ENCODE measurements at places on chromosomes 6 and 20.

DNA sequence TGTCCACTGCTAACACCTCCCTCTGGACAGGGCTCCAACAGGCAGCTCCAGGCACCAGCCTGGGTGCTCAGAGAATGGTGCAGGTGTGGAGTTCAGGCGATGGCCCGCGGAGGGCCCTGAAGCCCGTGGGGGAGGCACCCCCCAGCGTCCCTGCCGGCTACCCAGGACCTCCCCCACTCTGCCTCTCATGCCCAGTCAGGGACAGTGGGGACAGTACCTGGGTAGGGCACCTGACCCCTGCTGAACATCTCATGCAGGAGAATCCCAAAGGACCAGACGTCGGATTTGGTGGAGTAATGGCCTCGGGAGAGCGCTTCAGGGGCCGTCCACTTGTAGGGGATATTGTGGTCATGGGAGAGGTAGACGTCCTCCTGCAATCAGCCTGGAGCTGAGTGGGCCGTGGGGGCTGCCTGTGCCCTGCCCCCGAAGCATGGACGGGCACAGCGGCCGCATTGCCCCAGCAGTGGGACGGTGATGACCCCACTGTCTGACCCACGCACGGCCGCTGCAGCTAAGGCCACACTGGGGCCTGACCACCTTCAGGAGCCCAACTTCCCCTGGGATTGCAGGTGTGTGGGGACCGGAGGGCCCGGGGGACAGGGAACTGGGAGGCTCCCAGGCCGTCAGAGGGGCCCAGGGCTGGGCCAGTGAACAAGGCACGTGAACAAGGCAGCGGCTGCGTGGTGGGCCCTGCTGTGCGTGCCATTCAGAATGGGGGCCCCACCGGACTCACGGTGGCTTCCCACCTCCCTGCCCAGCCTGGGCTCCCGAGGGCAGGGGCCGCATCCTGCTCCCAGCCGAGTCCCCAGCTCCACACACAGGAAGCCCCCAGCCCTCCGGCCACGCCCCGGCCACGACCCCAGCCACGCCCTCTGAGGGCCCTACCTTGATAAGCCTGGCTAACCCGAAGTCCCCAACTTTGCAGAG lies 7.1 kb downstream of the PTK6 start:
- DNase-seq = no peak

DNA sequence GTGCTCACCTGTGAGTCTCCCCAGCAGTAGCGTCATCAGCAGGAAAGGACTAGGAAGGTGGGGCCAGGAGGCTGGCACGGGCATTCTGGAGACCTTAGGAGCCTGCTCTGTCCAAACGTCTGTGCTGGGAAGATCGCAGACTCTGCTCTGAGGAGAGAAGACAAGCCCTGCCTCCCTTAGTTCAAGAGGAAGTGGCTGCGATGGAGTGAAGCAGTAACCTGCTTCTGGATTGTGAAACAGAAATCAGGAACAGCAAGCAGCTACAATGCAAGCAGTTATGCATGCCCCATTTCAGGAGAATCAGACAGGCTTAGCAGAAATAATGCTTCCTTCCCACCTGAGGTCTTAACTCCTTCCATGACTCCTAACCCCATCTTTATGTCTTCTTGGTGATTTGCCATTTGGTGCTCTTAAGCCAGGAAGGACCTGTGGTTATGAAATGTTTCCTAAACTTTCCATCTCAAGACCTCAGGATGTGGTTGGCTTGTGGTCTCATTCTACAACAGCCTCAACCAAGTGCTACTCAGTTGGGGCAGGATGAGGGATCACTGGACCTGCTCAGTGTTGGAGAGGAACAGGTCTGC lies at the start of gene SIRPB1:
TSS of gene SIRPB1 (minus strand) at position 149 of the 584 bp plus-strand sequence. CDS start at position 84, 65 bp downstream.
- no peak for DNase-seq

- DNase-seq = no peak
These were observed 31.3 kb downstream of the CLIC5 start for GRCh38 chr6:45984347-45984746.

GRCh38 chr20:18987781-18988360 lies 174.3 kb downstream of the SCP2D1 start:
- DNase-seq = no peak

DNA sequence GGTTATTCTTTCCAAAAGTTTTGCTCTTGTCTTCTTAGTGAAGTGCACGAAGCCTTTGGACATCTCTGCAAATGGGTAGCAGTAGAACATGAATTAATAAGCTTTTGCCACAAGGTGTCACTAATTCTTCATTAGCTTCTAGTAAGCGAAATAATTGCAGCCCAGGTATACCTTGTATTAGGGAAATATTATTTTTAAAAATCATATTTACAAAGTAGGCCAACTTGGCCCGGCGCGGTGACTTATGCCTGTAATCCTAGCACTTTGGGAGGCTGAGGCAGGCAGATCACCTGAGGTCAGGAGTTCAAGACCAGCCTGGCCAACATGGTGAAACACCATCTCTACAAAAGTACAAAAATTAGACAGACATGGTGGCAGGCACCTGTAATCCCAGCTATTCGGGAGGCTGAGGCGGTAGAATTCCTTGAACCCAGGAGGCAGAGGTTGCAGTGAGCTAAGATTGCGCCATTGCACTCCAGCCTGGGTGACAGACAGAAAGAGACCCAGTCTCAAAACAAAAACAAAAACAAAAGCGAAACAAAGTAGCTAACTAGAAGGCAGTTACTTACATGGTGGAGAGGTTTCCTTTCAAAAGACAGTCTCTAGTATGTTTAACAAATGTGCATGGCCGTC lies 8.8 kb upstream of the RSPH3 start:
- no peak for DNase-seq

DNA sequence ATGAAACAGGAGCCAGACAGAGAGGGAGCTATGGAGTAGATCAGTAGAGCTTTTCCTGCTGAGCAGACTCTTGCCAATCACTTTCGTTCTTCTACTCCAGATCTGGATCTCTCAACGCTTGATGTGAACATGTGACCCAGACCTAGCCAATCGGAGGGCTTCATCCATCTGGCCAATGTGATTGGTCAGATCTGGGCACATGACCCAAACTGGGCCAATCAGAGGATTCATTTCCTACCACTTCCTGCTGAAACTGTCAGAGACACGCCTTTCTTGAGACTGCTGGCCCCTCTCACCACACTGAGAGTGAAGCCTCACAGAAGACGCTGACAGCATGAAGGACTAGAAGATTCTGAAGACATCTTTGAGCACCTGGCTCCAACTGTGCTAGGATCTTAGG lies 44.2 kb upstream of the ZMYND8 start:
- DNase-seq = no peak

GRCh38 chr6:67210450-67210849 lies 1424.6 kb upstream of the ADGRB3 start:
- DNase-seq = no peak

DNA sequence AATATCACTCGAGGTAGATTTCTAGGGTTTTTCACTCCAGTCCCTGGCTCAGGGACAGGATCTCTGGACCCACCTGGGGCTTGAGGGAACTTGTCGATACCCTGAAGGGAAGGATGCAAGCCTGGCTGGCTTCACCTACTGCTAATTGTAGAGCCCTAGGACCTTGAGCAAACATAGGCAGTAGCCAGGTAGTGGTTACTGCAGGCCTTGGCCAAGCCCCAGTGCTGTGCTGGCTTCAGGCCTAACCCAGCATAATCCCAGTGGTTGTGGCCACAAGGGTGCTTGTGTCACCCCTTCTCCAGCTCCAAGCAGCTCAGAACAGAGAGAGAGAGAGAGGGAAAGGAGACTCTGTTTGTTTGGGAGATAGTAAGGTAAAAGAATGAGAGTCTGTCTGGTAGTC lies 5.8 kb upstream of the MCM9 start:
- DNase-seq = no peak

GRCh38 chr6:18242062-18242851 lies 22.1 kb downstream of the DEK start:
- DNase-seq = no peak

GRCh38 chr6:111761783-111762312 lies 111.4 kb downstream of the FYN start:
- DNase-seq = no peak

- no peak for DNase-seq
These were observed 184.2 kb downstream of the CDH4 start for GRCh38 chr20:61436283-61436666.

- no peak for DNase-seq
These were observed 5.8 kb upstream of the SDCBP2 start for GRCh38 chr20:1334761-1335160.

- DNase-seq = no peak
These were observed 106.0 kb downstream of the SAMD5 start for GRCh38 chr6:147614501-147614900.

DNA sequence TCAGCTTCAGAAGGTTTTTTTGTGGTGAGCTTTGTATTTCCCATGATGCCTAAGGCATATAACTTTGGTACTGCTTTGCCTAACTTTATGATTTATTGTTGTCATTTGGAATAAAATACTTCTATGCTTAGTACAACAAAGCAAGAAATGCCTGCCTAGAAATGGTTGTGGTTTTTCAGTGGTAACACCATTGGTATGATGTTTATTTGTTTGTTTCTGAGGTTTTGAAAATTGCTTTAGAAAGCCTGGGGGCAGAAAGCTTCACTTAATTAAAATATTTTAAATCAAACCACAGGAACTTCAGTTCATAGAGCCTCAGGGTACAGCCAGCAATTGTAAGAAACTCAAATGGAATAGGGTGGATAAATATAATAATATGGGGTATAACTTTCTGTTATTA lies 351.2 kb upstream of the MAP3K7 start:
- no peak for DNase-seq

DNA sequence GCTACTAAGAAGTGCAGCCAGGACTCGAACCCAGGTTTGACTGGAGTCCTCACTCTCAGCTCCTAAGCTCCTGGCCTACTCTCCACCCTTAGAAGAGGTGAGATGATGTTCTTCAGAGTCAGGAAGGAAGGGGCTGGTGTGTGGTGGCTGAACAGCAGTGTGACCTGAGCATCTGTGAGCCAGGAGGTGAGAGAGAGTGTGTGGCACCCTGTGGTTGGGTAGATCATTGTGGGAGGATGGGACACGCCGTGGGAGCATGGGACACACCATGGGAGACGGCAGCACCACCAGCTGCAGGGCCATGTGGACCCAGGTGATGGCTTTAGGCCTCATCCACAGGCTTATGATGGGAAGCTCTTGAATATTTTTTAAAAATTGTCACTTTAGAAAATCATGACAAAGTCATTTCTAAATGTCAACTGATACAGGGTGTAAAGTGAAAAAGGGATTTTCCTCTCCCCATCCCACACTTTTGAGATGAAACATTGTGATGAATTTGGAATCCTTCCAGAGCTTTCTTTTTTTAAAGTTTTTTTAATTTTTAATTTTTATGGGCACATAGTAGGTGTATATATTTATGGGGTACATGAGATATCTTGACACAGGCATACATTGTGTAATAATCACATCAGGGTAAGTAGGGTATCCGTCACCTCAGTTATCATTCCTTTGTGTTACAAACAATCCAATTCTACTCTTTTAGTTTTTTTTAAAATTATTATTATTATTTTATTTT lies 31.6 kb downstream of the SRC start:
- no peak for DNase-seq

DNA sequence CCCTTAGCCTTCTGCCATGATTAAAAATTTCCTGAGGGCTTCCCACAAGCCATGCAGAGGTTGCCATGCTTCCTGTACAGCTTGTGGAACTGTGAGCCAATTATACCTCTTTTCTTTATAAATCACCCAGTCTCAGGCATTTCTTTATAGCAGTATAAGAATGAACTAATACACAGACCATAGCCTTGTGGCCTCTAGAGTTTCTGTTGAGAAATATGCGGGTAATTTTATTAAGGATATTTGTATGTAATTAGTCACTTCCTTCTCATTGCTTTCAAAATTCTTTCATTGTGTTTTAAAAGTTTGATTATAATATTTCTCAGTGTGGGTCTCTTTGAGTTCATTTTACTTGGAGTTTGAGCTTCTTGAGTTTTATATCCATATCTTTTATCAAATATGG lies 484.9 kb downstream of the COL12A1 start:
- no peak for DNase-seq

DNA sequence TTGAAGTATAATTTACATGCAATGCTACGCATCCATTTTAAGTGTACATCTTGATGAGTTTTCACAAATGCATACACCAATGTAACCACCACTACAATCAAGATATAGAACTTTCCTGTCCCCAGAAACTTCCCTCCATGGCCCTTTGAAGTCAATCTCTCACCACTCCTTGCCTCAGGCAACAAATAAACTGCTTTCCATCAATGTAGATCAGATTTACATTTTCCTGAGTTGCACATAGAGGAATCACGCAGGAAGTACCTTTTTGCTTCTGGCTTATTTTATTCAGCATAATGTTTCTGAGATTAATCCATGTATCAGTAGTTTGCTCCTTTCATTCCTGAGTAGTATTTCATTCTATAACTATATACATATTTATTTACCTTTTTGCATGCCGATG lies 59.6 kb upstream of the NNAT start:
- no peak for DNase-seq

DNA sequence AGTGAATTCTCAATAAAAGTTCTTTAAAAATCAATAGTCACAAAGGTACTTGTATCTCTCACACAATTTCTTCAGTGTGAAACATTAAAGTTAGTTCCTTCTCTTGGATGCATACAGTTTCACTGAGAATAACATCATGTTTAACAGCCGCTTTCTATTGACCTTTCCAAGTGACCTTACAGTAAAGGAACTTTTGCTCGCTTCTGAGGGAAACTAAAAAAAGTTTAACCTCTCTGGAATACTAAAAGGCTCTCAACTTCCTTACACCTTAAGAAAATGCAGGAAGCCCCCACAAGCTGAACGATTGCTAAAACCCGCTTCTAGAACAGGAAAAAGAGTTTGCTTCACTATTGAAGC lies 1.3 kb downstream of the RRAGD start:
- DNase-seq = no peak

GRCh38 chr6:328136-328670 lies 35.9 kb downstream of the DUSP22 start:
- DNase-seq = no peak

GRCh38 chr6:136307351-136307750 lies 17.7 kb upstream of the BCLAF1 start:
- no peak for DNase-seq

- no peak for DNase-seq
These were observed 41.5 kb upstream of the SMIM28 start for GRCh38 chr6:138336221-138336620.

DNA sequence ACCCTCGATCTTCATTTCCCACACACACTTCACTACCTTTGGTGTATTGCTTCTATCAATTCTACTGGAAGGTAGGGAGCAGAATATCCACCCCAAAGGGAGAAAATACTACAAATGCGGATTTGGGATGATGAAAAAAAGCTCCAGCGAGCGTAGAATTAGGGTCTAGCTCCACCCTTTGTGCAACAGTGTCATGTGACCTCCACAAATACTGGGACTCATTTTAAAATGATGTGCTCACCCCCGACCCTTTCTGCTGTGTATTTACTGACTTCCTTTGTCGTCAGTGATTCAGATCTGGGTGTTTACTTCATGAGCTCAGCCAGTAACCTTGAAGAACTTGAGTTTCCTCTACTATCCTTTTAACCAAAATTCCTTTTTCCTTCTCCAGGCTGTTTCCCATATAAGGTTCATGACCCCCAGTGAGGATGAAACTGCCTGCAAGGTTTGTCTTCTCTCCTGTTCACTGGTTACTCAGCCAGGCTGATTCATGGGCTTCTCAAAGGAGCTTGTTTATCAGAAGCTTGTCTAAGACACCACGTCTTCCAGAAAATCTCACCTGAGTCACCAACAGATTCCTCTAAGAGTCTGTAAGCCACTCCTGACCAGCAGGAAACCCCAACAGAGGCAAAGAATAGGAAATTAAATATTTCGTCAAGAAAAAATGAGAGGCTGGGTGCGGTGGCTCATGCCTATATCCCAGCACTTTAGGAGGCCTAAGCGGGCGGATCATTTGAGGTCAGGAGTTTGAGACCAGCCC lies 39.6 kb upstream of the PAX1 start:
- no peak for DNase-seq
